ENCODE measurements at places on chromosomes 13 and 19. TPM values are rescaled to one million over a fixed set of nuclear protein-coding genes. Genes with fewer than 3 reads are reported as not detected.

- DNase-seq = peak; percentile 77
These were observed 441.5 kb upstream of the KLF12 start for GRCh38 chr13:74575729-74576125.

Gene SMIM44
- not detected for total RNA-seq

DNA sequence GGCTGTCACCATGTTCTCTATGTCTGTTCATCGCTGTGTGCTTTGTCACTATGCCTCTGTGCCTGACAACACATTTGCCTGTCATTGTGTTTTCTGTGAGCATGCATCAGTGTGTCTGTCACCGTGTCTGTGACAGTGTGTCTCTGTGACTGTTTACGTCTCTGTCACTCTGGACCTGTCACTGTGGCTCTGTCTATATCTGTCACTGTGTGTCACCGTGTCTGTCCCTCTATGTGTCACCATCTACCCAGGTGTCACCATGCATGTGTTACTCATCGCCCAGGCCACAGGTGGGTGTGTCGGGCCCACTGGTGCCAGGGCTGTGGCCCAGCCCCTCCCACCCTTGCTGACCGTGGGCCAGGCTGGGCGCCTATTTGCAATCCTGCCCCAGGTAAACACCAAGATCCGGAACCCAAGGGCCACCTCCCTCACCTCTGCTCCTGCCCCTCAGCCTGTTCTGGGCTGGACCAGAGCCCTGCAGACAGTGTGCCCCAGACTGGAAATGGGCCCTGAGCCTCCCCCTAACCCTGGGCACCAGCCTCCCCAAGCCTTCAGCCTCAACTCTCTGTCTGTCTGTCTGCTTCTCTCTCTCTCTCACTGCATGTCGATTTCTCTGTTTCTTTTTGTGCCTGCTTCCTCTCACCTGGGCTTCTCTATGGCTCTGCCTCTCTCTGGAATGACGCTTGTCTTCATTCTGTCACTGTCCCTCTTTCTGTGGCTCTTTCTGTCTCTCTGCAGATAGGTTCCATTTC lies 7.7 kb downstream of the IRF2BP1 start:
- no peak for DNase-seq

Gene CCDC61
- 19.4 TPM for total RNA-seq

GRCh38 chr13:99481366-99481765 lies 19.9 kb upstream of the TM9SF2 start:
- no peak for DNase-seq

Gene SELENOV
- total RNA-seq = 1.1 TPM

- DNase-seq = no peak
These were observed 76.8 kb downstream of the KCTD12 start for GRCh38 chr13:76809389-76809788.

GRCh38 chr19:5719274-5719960 lies 529 bp downstream of the LONP1 start:
- DNase-seq = no peak

Gene PRDX2
- total RNA-seq = 416 TPM

Gene TPTE2
- not detected for total RNA-seq

GRCh38 chr13:41492432-41493260 lies 35.3 kb downstream of the RGCC start:
- no peak for DNase-seq

DNA sequence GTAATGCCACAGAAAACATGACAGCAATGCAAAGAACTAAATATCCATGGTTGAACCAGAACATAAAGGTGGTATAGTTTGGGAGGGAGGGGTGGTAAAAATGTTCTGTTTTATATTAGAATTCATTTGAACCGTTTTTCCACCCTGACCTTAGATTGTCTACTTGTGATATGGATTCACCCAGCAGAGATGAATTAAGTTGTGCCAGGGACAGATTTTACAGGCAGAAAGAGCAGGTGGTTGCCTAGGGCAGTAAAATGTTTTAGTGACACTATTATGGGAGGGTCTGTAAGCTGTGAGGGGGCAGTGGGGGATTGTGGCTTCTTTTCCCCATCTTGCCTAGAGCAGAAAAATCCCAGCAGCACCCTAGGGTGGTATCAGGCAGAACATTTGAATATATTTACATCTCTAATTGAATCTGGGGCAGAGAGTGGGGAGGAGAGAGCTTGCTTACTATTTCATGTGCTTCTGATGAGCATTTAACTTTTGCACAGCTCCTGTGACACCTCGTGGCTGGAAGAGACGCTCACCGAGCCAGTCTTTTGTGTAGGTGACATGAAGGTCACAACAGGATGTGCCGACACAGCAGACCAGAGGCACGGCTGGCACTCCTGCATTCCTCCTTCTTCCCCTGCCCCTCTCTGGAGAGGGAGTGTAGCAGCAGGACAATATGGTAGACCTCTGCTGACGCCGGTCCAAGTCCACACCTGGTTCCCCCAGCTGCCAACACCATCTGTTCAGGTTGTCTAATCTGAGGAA lies 452.3 kb downstream of the IRS2 start:
- DNase-seq = no peak

GRCh38 chr19:13381827-13382632 lies 124.2 kb downstream of the CACNA1A start:
- no peak for DNase-seq

Gene ANGPTL4
- 4.7 TPM for total RNA-seq

DNA sequence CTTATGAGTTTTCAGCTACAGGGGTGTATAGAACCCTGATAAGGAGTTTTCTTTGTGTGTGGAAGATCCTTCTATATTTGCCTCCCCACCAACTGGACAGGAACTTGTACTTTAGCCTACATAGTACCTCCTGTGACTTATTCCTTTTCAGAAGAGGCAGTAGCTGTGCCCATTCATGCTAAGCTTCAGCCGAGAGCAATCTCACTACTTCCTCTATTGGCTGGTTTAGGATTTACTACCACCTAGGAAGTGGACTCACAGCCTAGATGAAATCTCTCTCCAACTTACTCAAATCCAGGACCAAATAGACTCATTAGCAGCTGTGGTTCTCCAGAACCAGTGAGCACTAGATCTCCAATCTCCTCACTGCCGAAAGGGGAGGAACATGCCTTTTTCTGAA lies 2.3 kb upstream of the REX1BD start:
- no peak for DNase-seq

DNA sequence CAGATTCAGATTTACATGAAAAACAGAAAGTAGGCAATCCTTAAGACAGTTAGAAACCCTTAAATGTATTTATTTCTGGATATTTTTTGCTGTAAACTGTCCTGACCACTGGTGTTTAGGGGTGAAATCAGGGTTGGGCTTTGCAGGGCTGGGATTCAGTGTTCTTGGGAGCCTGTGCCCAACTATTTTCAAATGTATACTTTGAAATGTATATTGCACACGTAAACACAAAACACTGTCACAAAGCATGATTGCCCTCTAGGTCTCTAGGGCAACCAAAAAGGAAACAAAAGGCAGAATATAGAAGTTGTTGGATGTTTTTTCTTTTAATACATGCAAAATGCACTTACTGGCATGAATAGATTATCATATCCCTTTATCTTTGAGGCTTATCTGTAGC lies 1185.4 kb downstream of the DIAPH3 start:
- DNase-seq = no peak

GRCh38 chr19:29404951-29405727 lies 120.7 kb upstream of the VSTM2B start:
- DNase-seq = no peak

DNA sequence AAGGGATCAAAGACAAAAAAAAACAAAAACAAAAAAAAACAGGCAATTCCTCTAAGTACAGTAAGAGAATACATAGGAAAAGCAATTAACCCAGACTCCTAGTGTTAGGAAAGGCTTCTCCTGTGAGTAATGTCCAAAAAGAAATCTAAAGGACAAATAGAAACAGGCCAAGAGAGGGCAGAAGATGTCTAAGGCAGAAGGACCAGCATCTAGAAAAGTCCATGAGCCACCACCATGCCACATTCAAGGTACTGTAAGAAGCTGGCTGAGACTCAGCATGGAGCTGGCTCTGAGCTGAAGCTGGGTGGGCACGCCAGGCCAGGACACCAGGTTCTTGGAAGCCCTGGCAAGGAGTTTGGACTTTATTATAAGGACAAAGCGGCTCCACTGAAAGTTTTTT lies 118.1 kb upstream of the FRY start:
- no peak for DNase-seq

GRCh38 chr13:33403807-33404362 lies 118.3 kb upstream of the STARD13 start:
- DNase-seq = no peak

DNA sequence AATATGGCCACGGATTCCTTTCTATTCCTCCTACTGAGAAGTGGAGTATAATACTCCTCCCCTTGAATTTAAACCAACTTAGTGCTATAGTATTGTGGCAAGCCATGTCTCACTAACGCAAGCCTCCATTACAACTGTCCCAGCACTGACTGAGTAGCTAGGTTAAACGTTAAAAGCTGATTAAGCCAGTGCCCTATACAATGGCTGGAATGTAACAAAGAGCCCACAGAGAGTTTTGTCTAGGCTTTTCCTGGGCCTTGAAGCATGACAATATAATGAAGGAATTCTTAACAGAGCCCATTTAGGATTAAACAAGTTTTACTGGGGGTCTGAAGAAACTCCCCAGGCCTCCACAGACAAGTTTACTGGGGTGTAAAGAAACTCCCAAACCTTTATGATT lies 254.5 kb upstream of the DACH1 start:
- no peak for DNase-seq

DNA sequence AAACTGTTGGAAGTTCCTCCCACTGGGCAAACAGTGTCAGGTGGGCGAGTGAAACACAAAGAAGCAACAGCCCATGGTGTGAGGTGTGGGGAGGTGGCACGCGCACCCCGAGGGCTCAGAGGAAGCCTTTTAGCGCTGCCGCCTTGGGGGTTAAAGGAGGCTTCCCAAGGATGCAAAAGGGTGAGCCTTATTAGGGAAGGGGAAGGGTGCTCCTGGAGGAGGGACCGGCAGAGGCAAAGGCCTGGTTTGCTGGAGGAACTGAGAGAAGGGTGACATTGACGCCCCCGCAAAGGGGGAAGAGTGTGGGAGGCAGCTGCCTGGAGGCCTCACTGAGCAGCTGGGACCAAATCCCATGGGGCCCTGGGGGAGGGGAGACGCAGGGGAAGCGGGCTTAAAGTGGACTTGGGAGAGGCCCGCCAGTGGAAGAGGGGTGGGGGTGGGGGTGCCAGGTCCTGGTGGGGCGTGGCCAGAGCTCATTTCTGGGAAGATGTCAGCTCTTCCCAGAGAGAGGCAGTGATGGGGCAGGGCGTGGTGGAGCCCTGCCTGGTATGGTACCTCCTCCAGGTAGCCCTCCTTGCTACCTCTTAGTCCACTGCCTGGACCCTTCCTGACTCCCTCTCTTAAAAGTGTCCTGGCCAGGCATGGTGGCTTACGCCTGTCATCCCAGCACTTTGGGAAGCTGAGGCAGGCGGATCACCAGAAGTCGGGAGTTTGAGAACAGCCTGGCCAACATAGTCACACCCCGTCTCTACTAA lies 12.0 kb upstream of the FCHO1 start:
- DNase-seq = no peak

Gene METTL21C
- total RNA-seq = not detected

DNA sequence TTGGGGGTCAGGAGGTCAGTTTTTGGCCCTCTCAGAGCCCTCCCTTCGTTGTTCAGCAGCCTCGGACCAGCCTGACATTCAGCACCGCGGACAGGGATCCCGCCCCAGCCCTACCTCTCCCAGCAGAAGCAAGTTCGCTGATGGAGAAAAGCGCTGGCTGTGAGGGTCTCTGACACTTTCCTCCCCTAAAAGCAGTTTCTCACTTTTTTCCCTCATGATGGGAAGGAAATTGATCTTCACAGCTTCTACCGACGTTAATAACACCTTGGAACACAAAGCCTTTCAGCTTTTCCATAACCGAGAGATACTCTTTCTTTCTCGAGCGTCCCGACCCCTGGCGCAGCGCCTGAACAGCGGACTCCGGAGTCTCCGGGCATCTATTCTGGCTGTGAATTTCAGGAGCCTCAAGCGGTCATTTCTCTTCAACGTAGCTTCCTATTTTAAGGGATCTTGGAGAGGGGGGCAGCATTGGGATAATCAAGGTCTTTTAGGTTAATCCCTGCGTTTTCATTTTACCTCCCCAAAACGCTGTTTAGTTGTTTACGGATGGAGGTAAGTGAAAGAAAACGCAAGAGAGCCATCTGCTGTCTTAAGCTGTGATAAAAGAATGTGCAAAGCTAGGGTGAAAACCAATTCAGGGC lies 467.2 kb downstream of the ITGBL1 start:
- no peak for DNase-seq

DNA sequence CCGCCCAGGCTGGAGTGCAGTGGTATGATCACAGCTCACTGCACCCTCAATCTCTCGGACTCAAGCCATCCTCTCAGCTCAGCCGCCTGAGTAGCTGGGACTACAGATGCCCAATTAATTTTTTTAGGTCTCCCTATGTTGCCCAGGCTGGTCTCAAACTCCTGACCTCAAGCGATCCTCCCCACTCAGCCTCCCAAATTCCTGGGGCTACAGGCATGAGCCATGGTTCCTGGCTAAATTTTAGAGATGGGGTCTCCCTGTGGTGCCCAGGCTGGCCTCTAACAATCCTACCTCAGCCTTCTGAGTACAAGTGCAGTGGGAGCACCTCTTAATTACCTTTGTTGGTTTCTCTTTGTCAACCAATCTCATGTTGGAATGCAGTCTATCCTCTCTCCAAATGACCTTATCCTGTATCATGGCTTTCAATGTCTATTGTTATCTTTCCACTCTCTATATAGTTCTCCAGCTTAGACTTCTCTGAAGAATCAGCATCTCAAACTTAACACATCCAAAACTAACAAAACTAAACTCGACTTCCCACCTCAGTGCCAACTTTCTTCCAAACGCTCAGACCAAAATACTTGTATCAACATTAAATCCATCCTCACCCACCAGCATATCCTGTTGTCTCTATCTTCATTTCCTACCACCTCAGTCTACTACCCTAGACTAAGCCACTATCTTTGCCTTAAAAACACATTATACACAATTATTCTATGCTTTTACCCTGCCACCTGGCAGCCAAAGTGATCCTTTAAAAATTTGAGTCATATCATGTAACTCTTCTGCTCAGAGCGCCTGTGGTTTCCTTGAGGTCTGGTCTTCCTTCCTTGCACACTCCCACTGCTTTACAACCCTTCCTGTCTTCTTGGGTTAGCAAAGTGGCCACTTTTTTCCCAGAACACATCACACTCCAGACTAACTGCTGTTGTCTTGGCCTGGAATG lies 6.7 kb downstream of the TPT1 start:
- no peak for DNase-seq

All from type B pancreatic cell (in vitro differentiated cells).